ENCODE measurements at places on chromosomes 11 and 22. TPM values are rescaled to one million over a fixed set of nuclear protein-coding genes. Genes with fewer than 3 reads are reported as not detected.

CALCA gene
- not detected for total RNA-seq

APOL6 gene
- 26.0 TPM for total RNA-seq

SULT4A1 gene
- not detected for total RNA-seq

DRICH1 gene
- total RNA-seq = not detected

OR52N4 gene
- not detected for total RNA-seq

OR5B2 gene
- not detected for total RNA-seq

CBLIF gene
- total RNA-seq = not detected

CARD10 gene
- total RNA-seq = 1.2 TPM

FGF3 gene
- total RNA-seq = not detected

LINC01488 gene
- not detected for total RNA-seq

CASP5 gene
- not detected for total RNA-seq

CD3E gene
- not detected for total RNA-seq

CD3D gene
- not detected for total RNA-seq

SCN2B gene
- not detected for total RNA-seq

NXPE2 gene
- under 0.01 TPM for total RNA-seq

SCT gene
- not detected for total RNA-seq

SCGB1A1 gene
- not detected for total RNA-seq

MYBPC3 gene
- not detected for total RNA-seq

GAL3ST1 gene
- 0.11 TPM for total RNA-seq

MIOX gene
- total RNA-seq = not detected

LRRC32 gene
- 7.5 TPM for total RNA-seq

SLC22A9 gene
- not detected for total RNA-seq

EXPH5 gene
- 1.1 TPM for total RNA-seq

PNPLA5 gene
- total RNA-seq = not detected

HBE1 gene
- not detected for total RNA-seq

GSTT2B gene
- 4.5 TPM for total RNA-seq

FLRT1 gene
- 0.12 TPM for total RNA-seq

CSF2RB gene
- not detected for total RNA-seq

MMP8 gene
- 0.11 TPM for total RNA-seq

TTC28 gene
- total RNA-seq = 31.4 TPM

OR51A7 gene
- not detected for total RNA-seq

OR52E8 gene
- total RNA-seq = not detected

TPBGL gene
- total RNA-seq = not detected

MS4A2 gene
- not detected for total RNA-seq

ART1 gene
- total RNA-seq = not detected

TSSK2 gene
- not detected for total RNA-seq

MMP13 gene
- not detected for total RNA-seq

FGF4 gene
- total RNA-seq = not detected

UBQLN3 gene
- not detected for total RNA-seq

IFT27 gene
- total RNA-seq = 18.4 TPM

NPTXR gene
- total RNA-seq = 4.6 TPM

RAB36 gene
- 4.8 TPM for total RNA-seq

RBMXL2 gene
- total RNA-seq = 0.11 TPM

OR8G5 gene
- total RNA-seq = not detected

NEU3 gene
- 6.9 TPM for total RNA-seq

TUBA8 gene
- total RNA-seq = 0.62 TPM

MS4A15 gene
- total RNA-seq = not detected

C11orf87 gene
- not detected for total RNA-seq

MOGAT2 gene
- total RNA-seq = not detected

FOLR3 gene
- 3.8 TPM for total RNA-seq
